ENCODE measurements at places on chromosomes 12 and 14. TPM values are rescaled to one million over a fixed set of nuclear protein-coding genes. Genes with fewer than 3 reads are reported as not detected.

The CLEC2A gene
- not detected for total RNA-seq

The GLIPR1L1 gene
- not detected for total RNA-seq

DNA sequence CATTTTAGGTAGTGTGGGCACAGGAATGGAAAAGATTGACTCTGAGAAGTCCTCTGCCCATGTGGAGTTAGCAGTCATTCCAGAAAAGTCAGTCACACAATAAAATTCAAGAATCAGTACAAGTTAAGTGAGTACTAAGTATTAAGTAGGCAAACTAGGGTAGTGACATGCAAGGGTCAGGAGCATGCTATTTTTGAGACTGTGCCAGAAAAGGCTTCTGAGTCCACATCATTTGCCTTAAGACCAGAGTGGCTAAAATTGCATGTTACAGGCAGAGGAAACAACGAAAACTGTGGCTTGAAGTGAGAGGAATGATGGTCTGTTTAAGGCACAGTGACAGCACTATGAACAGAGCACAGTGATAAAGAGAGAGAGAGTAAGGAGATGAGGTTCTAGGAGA, 108.9 kb downstream of the SLC6A15 start:
- DNase-seq = no peak

DNA sequence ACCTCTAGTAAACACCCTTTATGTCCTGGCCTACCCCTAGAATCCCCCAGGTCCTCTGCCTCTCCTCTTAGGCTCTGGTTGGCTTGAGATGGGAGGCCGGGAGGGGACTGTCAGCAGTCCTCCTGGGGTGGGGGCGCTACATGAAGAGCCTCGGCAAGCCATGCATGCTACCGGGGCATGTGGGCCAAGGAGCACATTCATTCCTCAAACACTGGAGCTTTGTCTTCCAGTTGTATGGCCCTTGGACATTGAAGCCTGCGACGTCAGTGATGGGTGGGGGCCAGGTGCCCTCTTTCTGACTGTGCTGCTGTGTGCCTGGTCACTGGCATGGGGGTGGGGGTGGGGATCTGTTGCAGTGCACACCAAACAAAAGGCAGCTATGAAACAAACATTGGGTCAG, 15.8 kb upstream of the CELA1 start:
- DNase-seq = no peak

- no peak for DNase-seq
These were observed 1.5 kb downstream of the MAP4K5 start for GRCh38 chr14:50530794-50531365.

GRCh38 chr14:45364565-45365156, 111.7 kb upstream of the MIS18BP1 start:
- DNase-seq = no peak

- DNase-seq = peak; percentile 94
These were observed 27.7 kb upstream of the JDP2 start for GRCh38 chr14:75399843-75400775.

The FBXO33 gene
- 25.0 TPM for total RNA-seq

DNA sequence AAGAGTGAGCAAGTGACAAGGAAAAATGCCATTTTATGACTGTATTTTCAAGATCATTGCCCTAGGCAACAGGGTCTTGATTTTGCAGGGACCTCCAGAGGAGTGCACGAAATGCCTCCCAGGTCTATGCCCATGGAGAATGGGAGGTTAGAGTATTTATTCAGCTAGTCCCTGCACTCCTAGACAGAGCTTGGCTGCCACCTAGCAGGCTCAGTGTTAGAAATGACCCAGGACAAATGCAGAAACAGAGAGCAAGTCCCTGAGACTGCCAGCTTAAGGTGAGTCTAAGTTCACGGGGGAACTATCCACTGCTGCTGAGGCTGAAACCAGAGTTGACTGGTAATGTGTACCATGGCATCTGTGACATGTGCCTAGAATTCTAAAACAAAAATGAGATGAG, 506.4 kb downstream of the MED13L start:
- no peak for DNase-seq

- no peak for DNase-seq
These were observed 445.0 kb downstream of the GXYLT1 start for GRCh38 chr12:41699658-41700057.

GRCh38 chr12:9864913-9865675, 4.1 kb downstream of the CLEC2B start:
- no peak for DNase-seq

The ENDOU gene
- not detected for total RNA-seq

DNA sequence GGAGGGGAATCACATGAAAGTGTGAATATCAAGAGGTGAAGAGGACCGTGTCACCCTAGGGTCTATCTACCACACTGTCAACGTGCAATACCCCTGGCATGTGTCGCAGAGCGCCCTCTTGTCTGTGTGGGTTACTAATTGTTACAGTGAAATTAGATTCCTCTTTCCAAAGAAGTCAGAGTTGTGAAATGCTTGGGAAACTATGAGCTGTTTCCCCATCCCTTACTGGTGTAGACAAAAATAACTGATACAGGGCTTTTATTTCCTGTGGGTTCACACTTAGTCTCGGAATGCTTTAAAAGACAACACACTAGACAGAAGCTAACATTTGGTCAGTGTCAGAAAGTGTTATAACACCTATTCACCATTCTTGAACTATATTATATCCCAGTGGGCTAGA, 597.3 kb downstream of the NRXN3 start:
- peak; percentile 61 for DNase-seq

DNA sequence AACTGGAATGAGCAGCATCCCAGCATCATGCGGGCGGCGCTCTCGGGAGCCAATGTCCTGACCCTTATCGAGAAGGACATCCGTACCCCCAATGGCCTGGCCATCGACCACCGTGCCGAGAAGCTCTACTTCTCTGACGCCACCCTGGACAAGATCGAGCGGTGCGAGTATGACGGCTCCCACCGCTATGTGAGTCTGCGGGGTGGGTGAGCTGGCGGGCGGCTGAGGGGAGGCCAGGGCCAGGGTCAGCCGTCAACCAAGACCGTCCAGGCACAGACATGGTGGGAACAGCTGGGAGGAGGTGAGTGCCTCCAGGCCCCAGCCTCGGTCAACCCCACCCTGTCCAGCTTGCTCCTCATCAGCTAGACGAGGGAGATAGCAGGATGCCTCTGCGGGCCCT, 25.8 kb upstream of the NXPH4 start:
- DNase-seq = no peak

The TRIM9 gene
- total RNA-seq = 0.69 TPM

- peak; percentile 26 for DNase-seq
These were observed at the start of gene VSIG10 for GRCh38 chr12:118103601-118104382. TSS of gene VSIG10 (minus strand) at chr12:118104011. CDS start at chr12:118103671, 340 bp downstream.

DNA sequence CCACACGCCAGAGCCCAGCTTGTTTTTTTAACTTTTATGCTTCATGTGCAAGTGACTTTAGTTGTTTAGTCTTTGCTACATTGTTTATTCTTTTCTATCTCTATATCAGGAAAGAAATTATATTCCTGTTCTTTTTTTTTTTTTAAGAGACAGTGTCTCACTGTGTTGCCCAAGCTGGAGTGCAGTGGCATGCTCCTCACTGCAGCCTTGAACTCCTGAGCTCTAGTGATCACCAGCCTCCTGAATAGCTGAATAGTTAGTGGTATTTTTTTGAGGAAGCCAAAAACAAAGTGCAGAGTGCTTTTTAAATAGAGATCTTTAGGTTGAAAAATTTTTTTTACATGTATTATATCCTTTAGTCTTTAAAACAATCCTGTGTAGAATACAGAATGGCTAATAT, 58.2 kb downstream of the ETNK1 start:
- DNase-seq = no peak

DNA sequence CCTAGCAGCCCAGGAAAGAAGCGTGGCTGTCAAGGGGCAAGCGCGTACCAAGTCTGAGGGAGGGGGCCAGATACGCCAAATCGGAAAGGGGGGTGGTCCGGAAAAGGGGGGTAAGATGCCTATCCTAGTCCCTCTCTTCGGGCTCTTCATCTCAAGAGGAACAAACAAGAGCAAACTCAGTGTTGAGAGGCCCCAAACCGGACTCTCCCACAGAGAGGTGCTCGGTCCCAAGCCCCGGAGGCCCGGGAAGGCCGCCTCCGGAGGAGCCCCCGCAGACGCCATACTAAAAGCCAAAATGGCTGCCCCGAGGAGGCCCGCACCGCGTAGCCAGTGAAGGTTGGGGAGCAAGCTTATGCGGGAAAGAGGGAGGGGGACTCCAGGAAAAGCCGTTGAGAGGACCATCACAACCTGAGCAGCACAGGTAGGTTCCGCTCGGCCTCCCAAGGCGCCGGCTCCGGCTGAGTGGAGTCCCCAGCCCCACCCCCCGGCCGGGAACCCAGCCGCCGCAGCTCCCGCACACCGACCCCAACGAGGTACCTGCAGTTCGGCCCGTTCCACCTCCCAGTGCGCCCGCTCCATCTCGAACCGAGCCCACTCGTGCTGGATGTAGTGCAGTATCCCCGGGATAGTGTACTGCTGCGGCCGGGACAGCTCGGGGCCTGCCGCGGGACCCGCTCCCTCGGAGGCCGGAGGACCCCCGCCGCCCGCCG, at the start of gene AP4S1:
Gene AP4S1 (plus strand): TSS at position 283 of the 710 bp plus-strand sequence. CDS start 40,548 bp downstream, outside the sequence.
- no peak for DNase-seq

- peak; percentile 65 for DNase-seq
These were observed at the start of gene SERPINA5 for GRCh38 chr14:94581127-94581999. TSS of gene SERPINA5 (plus strand) at chr14:94581426. CDS start at chr14:94587363, 5,937 bp downstream.

DNA sequence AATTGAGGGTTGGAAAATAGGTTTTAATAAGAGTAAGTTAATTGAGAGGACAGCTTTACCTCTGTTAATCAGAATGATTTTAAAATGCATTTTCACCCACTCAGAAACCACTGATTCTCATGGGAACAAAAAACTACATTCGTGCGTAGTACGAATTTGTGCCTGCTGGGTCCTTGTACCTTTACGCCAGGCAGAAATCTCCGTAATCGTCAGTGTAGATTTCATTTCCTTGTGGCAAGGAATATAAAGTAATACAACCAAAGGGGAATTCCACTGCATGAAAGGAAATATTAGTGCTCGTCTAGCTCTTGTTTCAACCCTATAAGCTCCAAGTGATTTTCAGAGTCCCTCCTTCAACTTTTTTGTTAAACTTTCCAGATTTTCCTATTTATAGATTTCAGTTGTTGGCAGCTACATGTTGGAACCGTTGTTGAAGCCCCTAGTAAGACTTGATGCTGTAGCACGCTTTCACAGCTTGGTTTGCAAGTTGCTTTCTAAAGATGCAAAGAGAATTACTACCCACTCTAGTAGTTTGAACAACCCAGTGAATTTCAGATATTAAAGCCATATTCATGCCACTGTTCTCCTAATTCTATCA, 90.6 kb downstream of the ETV6 start:
- DNase-seq = no peak

GRCh38 chr14:55221186-55221585, 29.8 kb upstream of the DLGAP5 start:
- peak; percentile 67 for DNase-seq

The ZNF384 gene
- 18.4 TPM for total RNA-seq

GRCh38 chr14:69291396-69291795, 31.4 kb downstream of the GALNT16 start:
- no peak for DNase-seq

DNA sequence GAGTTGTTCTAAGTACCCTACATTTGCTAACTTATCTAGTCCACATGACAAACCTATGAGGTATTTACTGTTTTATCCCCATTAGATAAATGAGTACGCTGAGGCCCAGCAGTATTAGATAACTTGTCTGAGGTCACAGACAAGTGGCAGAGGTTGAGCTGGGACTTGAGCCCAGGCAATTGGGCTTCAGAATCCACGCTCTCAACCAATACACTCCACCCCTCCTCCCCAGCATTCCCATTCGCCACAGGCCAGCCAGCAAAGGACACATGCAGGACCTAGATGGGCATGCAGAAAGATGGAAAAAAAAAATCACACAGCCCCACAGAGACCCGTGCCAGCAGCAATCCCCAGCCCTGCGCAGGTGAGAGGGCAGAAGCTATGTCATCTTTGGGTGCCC, 12.4 kb downstream of the HDAC7 start:
- no peak for DNase-seq

The AQP6 gene
- not detected for total RNA-seq

- peak; percentile 83 for DNase-seq
These were observed 67.7 kb downstream of the EID3 start for GRCh38 chr12:104371043-104371870.

GRCh38 chr12:92505254-92506231, 197.2 kb upstream of the PLEKHG7 start:
- DNase-seq = no peak

- DNase-seq = peak; percentile 30
These were observed 50.7 kb downstream of the LIN52 start for GRCh38 chr14:74135426-74135825.

The PSMB5 gene
- total RNA-seq = 251 TPM

The GPR137C gene
- 0.35 TPM for total RNA-seq
